Uterus (tissue), 4 donors: ENCODE measurements at places on chromosomes 13 and 19. TPM values are rescaled to one million over a fixed set of nuclear protein-coding genes. Genes with fewer than 3 reads are reported as not detected.

The USHBP1 gene
- total RNA-seq = 19.2 TPM

DNA sequence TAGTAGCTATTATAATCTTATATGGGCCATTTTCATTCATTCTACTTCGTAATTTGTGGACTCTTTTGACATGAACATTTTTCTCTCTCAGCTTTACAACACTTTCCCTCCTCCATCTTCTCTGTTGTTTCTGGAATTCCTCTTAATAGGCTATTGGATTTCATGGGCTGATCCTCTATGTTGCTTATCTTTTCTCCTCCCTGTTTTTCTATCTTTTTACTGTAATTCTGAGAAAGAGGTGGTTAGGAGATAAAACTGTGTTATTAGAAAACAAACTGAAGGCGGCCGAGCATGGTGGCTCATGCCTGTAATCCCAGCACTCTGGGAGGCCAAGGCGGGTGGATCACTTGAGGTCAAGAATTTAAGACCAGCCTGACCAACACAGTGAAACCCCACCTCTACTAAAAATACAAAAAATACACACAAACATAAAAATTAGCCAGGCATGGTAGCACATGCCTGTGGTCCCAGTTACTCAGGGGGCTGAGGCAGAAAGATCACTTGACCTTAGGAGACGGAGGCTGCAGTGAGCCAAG lies 188.1 kb downstream of the UGGT2 start:
- DNase-seq = no peak

DNA sequence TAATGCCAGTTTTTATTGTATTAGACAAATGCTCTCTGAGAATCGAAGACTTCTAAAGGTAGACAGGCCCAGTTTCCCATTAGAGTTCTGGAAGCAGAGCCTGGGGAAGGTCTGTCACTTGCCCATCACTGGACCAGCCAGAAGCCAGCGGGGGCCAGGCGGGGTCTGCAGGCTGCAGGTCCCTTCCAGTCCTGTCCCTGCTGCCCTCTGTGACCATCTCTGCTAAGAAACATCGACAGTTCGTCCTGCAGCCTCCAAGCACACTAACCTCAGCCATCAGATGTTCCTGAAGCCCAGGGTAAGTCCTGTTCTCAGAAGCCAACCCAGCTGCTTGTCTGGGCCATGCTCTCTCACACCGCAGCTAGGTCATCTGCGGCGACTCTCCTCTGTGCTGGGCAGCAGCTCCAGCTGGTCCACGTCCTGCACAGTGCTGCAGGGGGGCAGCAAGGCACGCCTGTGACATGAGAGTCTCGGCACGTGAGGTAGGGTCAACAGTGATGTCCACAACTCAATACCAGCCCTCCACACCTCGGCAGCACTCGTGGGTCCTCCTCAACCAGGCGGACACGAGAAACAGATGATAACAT lies 2.9 kb upstream of the ADPRHL1 start:
- no peak for DNase-seq

DNA sequence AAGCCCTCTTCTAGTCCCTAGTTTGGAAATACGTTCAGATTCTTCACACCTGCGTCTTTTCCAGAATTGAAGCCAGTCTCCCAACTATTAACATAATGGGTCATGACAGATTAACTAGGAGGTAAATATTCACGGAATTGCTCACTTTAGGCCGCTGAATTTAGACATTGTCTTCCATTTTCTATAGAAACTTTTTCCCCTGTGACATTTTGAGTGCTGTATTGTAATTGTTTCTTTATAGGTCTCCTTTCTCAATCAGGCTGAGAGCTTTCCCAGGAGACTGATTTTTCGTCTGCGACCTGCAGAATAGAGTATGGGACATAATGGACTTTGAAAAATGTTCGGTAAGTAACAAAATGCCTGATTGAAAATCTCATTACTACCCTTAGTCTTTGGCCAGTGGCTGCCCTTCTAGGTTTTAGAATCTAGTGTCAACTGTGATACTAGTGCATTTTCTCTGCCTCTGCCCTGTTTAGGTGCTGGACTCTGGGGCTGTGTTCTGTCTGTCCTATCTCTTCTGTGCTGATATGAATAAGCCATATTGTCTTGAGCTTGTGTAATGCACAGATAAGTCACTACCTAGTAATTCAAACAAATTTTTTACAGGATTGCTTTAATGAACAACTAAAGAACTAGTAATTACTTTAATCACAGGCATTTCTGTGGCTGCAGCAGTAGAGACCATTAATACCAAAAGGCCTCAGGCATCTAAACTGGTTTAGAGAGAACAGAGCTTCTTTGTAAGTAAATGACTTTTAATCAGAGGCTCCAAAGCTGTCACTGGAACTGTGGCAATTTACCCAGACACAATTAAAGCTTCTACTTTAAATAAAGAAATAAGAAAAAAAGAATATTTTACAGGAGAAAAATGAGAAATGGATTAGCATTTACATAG lies 122.4 kb upstream of the FREM2 start:
- DNase-seq = no peak

DNA sequence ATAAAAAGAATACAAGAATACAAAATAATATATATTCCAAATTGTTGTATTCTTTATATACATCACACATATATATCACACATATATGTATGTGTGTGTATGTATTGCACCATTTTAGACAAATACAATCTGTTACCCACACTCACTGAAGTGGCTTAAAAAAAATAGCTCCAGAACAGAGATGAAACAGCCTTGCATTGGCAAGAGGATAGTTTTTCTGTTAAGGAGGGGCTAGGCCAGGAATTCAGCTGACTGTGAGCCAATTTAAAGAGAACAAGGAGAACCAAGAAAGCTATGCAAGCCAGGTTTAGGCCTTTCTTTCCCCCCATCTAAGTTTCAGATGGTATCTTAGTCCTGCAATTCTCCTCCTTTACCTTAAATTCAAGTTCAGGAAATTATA lies 257.5 kb downstream of the MZT1 start:
- DNase-seq = no peak

DNA sequence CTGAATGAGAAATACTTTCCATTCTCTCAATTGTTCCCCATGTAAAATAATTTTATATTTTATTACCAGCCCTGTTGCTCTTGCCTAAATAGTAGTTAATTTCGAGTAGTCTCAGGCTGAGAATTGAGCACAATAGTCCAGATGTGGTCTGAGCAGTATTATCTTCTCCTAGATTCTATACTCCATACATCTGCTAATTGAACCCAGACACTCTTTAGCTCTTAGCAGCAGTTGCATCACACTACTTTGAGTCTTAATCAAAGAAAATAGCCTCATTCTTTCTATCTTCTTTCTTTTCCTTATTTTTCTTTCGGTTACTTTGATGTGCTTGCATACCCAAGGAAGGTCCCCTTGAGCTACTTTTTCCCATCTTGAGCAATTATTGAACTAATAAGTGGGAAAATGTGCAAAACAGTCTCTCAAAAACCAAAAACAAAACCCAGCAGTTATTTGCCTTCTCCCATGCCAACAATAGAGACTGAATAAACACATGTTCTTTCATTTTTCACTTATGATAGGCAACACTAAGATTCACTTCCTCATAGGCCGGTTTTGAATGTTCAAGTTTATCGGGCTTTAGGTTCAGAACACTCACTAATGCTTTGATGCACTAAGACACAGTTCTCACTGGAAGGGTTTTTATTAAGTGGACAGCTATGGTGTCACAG lies 204.5 kb downstream of the POU4F1 start:
- no peak for DNase-seq

GRCh38 chr13:33199289-33199850 lies 86.2 kb downstream of the STARD13 start:
- no peak for DNase-seq
